ENCODE measurements at places on chromosomes 7 and 10.

DNA sequence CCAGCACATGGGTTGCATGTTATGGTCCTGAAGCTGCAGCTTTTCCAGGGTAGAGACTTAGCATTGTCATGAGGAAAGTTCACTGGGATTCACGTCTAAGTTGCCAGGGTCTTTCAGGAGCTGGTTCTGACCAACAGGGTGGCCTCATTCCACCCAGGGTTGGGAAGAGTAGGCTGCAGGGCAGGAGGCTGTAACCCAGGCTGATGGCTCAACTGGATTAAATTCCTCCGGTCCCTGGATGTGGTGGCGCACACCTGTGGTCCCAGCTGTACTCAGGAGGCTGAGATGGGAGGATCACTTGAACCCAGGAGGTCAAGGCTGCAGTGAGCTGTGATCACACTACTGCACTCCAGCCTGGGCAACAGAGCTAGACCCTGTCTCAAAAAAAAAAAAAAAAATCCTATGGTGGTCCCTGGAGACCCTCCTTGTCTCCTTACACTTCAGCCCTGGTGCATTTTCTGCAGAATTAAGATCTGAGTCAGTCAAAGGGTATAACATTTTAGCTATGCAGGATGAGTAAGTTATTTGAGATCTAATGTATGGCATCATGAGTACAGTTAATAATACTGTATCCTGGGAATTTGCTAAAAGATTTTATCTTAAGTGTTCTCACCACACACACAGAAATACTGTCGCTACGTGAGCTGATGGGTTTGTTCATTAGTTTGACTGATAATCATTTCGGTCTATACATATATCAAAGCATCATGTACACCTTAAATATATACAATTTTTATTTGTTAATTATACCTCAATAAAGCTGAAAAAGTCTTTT, 44.0 kb downstream of the ASB13 start:
- no peak for DNase-seq

- no peak for DNase-seq
Observed at GRCh38 chr10:104300002-104300735, 31.2 kb downstream of the GSTO2 start.

- no peak for DNase-seq
Observed at GRCh38 chr7:138837627-138838026, 39.6 kb upstream of the ATP6V0A4 start.

- DNase-seq, result peak; percentile 16
Observed at GRCh38 chr7:121084748-121085336, 96.3 kb downstream of the CPED1 start.

DNA sequence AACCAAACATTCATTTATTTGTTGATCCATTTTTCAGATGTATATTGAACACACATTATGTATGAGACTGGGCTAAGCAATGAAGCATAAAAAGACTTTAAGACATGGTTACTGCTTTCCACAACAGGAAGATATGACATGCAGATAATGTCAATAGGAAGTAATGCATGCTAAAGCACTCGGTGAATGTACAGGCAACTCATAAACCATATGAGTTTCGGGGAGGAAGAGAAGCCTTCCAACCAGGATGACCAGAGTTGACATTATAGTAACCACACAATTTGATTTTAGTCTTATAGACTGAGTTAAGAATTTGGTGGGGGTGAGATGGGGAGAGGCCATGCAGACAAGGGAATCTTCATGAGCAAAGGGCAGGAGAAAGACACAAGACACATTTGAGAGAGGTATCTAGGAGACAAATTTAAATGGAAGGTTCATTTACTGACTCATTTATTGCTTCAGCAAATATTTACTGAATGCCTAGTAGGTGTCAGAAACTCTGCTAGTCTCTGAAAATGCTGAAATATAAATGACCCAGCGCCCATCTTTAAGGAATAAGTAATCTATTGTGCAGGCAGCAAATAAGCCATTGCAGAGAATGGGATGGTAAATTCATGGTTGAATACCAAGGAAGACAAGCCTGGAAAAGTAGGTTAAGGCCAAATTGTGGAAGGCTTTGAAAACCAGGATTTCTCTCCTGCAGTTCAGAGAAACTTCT, 19.0 kb upstream of the SLK start:
- DNase-seq, result no peak

Measured in A549 (cell line).